Panc1 (cell line): ENCODE measurements at places on chromosomes 2 and 18. TPM values are rescaled to one million over a fixed set of nuclear protein-coding genes. Genes with fewer than 3 reads are reported as not detected.

Gene BAZ2B
- total RNA-seq: 38.6 TPM

Gene PDK1
- total RNA-seq: 11.7 TPM

DNA sequence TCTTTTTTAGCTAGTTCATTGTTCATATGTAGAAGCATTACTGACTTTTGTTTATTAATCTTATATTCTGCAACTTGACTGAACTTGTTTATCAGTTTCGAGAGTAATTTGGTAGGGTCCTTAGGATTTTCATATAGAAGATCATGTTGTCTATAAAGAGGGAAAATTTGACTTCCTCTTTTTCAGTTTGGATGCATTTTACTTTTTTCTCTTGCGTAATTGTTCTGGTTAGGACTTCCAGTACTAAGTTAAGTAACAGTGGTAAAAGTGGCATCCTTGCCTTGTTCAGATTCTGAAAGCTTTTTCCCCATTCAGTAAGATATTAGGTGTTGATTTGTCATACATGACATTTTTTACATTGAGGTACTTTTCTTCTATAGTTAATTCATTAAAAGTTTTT lies 726.0 kb downstream of the KCNJ3 start:
- no peak overlapping the region for H3K4me3 ChIP-seq
- no peaks in the 10 kb centered on the region for H3K4me1 ChIP-seq
- no peak overlapping the region for H3K27ac ChIP-seq

- H3K27me3 ChIP-seq: no peaks in the 10 kb centered on the region
- no peak for DNase-seq
- H3K4me1 ChIP-seq: no peaks in the 10 kb centered on the region
Measured at GRCh38 chr2:149924028-149924427, 336.5 kb upstream of the MMADHC start.

Gene MATN3
- total RNA-seq: 3.5 TPM

DNA sequence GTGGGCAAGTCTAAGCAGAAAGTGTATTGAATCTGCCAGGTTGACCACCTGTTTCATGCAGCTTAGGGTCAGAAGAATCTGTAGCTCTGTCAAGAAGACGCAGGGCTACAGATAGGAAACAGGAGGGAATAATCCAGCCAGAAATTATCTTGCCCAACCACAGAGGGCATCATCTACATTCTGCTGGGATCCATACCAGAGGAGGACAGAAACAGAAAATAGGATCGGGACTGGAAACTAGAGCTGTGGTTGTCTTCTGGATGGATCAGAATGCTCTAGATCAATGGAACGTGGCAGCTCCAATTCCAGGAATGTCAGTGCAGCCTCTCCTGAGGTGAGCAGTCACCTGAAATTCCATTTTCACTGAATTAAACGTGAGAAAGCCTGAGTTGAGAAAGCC lies 3.6 kb downstream of the SPATA3 start:
- no peaks in the 10 kb centered on the region for H3K36me3 ChIP-seq
- DNase-seq: no peak
- H3K4me1 ChIP-seq: no peaks in the 10 kb centered on the region
- H3K27ac ChIP-seq: no peak overlapping the region
- no peak overlapping the region for H3K4me3 ChIP-seq

Gene TIA1
- 113 TPM for total RNA-seq

- peaks cover 12% of the 10 kb centered on the region for H3K4me1 ChIP-seq
- no peak for DNase-seq
- H3K36me3 ChIP-seq: no peaks in the 10 kb centered on the region
- no peak overlapping the region for H3K4me3 ChIP-seq
Measured at GRCh38 chr2:121257480-121257840, 27.5 kb downstream of the TFCP2L1 start.

DNA sequence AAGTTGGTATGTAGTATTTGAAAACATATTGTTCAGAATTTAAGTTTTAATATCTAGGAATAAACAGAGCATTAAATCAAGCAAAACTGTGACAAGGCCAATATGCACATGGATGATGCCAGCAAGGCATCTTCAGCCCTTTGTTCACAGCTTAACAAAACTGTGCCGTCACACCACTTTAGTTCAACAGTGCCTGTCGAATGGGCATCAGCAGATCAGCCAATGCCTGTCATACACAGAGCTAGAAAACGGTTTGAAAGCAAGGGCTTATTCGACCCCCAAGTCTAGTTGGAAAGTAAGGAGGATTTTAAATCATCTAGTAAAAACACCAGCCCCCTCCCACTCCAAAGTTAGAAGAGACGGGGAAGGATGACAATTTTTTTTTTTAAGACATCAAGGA lies 16.7 kb downstream of the ZEB2 start:
- H3K27ac ChIP-seq: no peak overlapping the region
- H3K4me1 ChIP-seq: no peaks in the 10 kb centered on the region
- no peak overlapping the region for H3K4me3 ChIP-seq

Gene PUS10
- 5.2 TPM for total RNA-seq

GRCh38 chr2:218755198-218755566 lies 26.8 kb upstream of the CYP27A1 start:
- DNase-seq: no peak
- H3K27ac ChIP-seq: no peak overlapping the region
- no peak overlapping the region for H3K4me3 ChIP-seq
- peaks cover 6% of the 10 kb centered on the region for H3K36me3 ChIP-seq
- H3K27me3 ChIP-seq: no peaks in the 10 kb centered on the region

DNA sequence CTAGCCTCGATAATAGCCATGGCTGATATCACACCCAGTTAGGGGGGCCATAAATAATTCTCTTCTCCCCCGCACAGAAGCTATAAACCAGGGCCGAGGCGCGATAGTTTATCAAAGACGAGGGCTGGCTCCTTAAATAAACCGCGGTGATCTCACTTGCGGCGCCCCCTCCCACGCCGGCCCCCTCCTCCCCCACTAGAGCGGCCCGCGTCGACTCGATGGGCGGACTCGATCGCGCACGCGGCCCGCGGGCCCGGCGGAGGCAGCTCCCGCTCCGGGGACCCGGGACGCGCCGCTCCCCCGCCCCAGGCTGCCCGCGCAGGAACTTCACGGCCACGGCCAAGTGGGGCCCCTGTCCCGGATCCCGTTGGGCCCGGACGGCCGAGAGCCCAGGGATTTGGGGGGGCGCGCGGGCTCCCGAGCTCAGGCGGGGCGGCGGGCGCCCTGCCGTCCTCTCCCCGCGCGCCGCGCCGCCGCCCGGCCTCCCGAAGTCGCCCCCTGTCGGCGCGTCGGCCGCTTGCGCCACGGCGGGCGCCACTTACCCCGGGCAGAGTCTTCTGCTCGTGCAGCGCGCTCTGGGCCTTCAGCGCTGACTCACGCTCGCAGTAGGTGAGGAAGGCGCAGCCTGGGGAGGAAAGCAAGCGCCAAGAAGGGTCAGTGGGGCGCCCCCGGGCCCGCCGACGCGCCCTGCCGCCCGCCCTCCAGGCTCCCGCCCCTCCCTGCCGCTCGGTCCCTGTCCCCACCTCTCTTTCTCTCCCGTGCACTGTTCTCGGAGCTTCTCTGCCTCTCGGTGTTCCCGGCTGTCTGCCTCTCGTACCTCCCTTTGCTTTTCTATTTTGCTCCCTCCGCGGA lies 80.4 kb downstream of the CELF4 start:
- no peaks in the 10 kb centered on the region for H3K36me3 ChIP-seq
- H3K4me1 ChIP-seq: no peaks in the 10 kb centered on the region

DNA sequence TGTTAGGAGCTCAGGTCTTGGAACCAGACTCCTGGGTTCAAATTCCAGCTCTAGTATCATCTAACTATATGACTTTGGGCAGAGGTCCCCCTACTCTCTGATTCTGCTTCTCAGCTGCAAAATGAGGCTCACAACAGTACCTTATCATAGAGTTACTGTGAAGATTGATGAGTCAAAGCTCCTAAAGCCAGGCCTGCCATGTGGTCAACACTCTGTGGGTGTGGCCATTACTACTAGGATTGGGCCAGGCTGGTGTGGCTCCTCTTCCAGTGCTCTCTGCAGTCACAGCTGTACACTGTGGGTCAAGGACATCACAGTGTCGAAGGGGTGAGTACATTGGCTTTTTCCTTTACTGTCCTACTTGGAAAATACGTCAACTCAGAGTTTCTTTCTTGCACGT lies 22.6 kb downstream of the CAPN13 start:
- H3K27ac ChIP-seq: no peak overlapping the region
- no peak overlapping the region for H3K4me3 ChIP-seq
- no peaks in the 10 kb centered on the region for H3K36me3 ChIP-seq
- no peaks in the 10 kb centered on the region for H3K4me1 ChIP-seq
- H3K27me3 ChIP-seq: no peaks in the 10 kb centered on the region; the same call in 1 of the 2 replicates
- no peak for DNase-seq

Gene SCYGR4
- not detected for total RNA-seq

Gene POTEC
- total RNA-seq: not detected

Gene DNMT3A
- total RNA-seq: 29.3 TPM

GRCh38 chr2:43170405-43171105 lies 55.9 kb downstream of the ZFP36L2 start:
- no peak overlapping the region for H3K4me3 ChIP-seq
- no peak overlapping the region for H3K27ac ChIP-seq
- H3K4me1 ChIP-seq: peaks cover 28% of the 10 kb centered on the region
- no peak for DNase-seq
- no peaks in the 10 kb centered on the region for H3K27me3 ChIP-seq
- no peaks in the 10 kb centered on the region for H3K36me3 ChIP-seq

DNA sequence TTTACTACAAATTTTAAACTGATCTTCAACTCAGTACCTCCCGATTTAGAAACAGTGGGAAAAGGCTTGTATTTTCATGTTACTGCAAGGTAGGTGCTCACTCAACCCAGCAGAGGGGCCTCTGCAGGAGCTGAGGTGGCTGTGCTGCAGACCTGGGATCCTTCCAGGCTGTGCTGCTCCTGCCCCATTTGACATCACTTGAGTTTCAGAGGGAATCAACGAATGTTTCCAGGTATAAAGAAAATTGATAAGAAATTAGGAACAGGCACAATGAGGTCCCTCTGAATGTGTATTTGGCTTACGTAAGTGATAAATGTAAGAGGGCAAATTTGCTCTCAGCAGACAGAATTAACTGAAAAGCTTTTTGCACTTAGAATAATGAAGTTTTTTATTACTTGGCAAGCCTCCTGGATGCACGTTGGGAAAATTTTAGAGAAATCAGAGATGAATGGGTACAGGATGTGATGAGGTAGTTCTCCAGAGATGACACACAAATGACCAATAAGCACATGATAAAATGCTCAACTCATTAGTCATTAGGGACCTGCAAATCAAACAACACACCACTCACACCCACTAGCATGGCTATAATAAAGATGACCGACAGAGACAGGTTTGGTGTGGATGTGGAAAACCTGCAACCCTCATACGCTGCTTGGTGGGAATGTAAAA lies 114.0 kb downstream of the NOL10 start:
- H3K4me1 ChIP-seq: no peaks in the 10 kb centered on the region
- H3K27me3 ChIP-seq: no peaks in the 10 kb centered on the region
- no peak overlapping the region for H3K4me3 ChIP-seq
- H3K36me3 ChIP-seq: peaks cover 18% of the 10 kb centered on the region

DNA sequence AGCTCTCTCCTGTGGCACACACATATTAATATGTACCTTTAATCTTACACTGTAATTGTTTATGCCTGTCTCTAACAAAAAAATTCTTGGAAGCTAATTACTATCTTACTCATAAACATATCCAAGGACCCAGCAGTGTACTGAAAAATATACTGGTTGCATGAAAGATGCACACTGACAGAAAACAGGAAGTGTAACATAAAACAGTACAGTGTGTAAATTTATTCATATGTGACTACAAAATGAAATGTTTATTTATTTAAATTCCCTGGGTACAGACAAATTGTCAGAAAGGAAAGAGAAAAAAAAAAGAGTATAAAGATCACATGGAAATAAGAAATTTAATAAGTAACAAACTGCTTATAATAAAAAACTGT lies 28.5 kb downstream of the TMEM131 start:
- no peaks in the 10 kb centered on the region for H3K27me3 ChIP-seq
- no peak for DNase-seq
- no peaks in the 10 kb centered on the region for H3K36me3 ChIP-seq

Gene COL5A2
- total RNA-seq: 144 TPM

Gene RNF152
- 0.18 TPM for total RNA-seq

Gene CROCC2
- total RNA-seq: 0.23 TPM

GRCh38 chr18:31740180-31740579 lies 20.5 kb downstream of the SLC25A52 start:
- no peak overlapping the region for H3K27ac ChIP-seq
- H3K27me3 ChIP-seq: no peaks in the 10 kb centered on the region
- H3K36me3 ChIP-seq: no peaks in the 10 kb centered on the region
- DNase-seq: no peak

Gene ALK
- not detected for total RNA-seq

DNA sequence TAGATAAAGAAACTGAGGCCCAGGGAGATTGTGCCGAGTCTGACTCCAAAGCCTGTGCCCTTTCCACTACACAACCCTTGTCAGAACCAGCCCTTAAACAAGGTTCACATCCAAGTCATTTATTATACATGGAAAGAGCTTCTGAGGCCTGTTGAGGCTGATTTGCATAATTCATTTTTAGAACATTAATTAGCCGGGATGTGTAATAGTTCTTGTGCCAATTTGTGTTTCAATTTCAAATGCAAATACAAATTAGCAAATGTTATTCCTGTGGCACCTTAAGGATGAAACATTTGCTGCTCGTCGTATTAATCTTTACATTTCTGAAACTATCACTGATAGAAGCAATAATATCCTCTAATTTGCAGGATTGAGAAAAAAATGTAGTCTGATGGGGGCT lies 174.9 kb downstream of the MYCN start:
- DNase-seq: no peak
- H3K36me3 ChIP-seq: no peaks in the 10 kb centered on the region
- no peaks in the 10 kb centered on the region for H3K4me1 ChIP-seq
- H3K4me3 ChIP-seq: no peak overlapping the region
- no peak overlapping the region for H3K27ac ChIP-seq

Gene TMEM87B
- total RNA-seq: 22.8 TPM

GRCh38 chr18:77550625-77551024 lies 301.0 kb downstream of the GALR1 start:
- no peaks in the 10 kb centered on the region for H3K36me3 ChIP-seq
- H3K27me3 ChIP-seq: no peaks in the 10 kb centered on the region
- H3K4me1 ChIP-seq: no peaks in the 10 kb centered on the region
- DNase-seq: no peak
- no peak overlapping the region for H3K27ac ChIP-seq

DNA sequence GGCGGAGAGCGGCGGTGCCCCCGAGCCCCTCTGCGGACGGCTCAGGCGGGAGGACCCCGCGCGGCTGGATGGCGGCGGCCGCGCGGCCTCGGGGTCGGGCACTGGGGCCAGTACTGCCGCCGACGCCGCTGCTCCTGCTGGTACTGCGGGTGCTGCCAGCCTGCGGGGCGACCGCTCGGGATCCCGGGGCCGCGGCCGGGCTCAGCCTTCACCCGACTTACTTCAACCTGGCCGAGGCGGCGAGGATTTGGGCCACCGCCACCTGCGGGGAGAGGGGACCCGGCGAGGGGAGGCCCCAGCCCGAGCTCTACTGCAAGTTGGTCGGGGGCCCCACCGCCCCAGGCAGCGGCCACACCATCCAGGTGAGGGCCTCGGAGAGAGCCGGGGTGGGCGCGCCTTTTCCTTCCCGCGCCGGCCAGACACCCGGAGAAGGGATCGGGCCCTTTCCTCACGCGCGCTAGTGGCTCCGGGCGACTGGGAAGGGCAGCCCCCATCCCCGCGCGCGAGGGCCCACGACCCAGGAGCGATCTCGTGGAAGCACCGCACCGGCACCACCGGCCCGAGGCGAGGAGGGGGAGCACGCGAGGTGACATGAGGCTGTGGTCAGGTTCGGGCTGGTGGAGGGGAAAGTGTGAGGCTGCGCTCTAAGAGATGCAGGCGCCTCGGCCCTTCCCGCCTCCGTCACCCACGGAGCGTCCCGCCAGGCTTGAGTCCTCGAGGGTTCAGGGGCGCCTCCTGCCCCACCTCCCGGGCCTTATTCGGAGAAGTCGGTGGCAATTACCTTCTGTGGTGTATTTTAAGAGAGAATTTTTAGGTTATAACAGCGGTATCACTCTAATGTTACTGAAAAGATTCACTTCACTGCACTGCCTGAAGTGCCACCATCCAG lies 607 bp downstream of the LAMA3 start:
- no peak for DNase-seq
- H3K4me3 ChIP-seq: peak overlapping the region; percentile 50
- no peak overlapping the region for H3K27ac ChIP-seq
- no peaks in the 10 kb centered on the region for H3K36me3 ChIP-seq
- H3K27me3 ChIP-seq: peaks cover 10% of the 10 kb centered on the region

Gene ACMSD
- total RNA-seq: not detected
